Cortex of kidney (tissue), 1 donor: ENCODE measurements at places on chromosomes 3 and 15.

DNA sequence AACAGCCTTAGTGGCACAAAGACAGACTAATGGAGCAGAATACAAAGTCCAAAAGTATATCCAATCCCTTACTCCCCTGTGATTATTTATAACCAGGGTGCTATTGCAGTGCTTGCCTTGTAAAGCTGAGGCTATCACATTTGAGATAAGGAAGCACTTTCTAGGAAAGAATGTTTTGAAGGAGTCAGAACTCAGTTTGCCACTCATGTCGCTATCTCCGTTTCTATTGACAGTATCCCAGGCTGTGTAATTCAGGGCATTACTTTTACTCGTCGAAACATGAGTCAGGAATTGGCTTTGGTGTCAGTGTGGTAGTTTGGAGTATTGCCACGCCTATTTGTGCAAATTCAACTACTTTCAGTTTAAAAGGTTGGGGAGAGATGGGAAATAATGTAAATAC is 78.4 kb downstream of the FBXL2 start:
- DNase-seq = no peak

GRCh38 chr3:186843039-186843432 is 526 bp downstream of the ADIPOQ start:
- no peak for DNase-seq

GRCh38 chr15:39657668-39658067 is 76.8 kb downstream of the THBS1 start:
- no peak for DNase-seq

DNA sequence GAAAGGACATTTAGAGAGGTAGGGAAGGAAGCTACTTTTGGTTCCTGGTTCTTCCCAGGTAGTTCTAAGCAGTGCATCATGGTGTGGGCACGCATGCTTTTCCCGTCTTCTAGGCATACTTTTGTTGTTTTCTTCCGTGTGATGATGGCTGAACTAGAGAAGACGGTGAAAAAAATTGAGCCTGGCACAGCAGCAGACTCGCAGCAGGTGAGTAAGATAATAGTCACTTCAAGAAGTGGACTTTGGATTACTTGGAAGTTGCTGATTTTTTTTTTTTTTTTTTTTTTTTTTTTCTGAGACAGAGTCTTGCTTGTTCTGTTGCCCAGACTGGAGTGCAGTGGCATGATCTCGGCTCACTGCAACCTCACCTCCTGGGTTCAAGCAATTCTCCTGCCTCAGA is 17.9 kb downstream of the FANCD2OS start:
- DNase-seq = no peak

DNA sequence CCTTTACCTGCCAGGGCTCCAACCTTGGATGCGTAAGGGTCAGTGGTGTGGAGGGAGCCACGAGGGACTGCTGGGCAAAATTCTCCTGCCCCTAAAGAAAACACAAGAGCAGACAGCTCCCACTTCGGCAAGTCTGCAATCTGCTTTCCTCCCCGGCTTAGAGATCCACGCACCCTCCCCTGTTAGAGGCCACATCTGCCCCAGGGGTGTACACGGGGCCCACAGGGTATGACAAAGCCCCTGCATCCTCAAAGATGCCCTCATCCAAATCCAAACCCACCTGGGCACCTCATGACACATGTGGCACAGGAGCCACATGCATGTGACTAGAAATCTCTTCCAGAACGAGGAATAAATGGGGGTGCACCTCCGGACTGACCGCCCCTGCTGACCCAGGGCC is 25.5 kb downstream of the ZXDC start:
- no peak for DNase-seq

DNA sequence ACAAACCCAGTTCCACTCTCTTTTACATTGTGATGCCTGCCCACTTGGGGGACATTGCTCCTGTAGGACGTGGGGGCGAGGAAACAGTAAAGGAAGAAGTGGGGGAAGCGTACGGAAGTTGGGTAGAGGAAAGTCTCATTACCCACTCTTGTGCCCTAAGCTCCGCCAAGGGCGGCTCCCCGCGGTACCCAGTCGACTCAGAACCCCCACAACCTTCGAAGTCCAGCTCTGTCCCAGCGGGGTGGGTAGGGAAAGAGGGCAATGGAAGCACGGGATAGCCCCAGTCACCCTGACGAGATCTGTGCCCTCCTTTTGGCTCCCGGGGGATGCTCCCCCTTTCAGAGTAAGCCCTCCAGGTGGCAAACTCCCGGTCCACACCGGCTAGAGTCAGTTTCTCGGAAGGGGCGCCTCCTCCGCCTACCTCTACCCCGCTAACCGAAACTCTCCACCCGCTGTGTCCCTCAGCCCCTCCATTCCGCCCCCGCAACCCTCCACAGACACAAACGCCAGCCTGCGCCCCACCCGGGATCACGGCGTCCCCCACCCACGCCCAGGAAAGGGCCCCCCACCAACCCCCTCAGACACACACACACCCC is 527 bp downstream of the CSNK1G1 start:
- DNase-seq = no peak

- DNase-seq = no peak
Observed at GRCh38 chr3:11624704-11625375, 18.9 kb downstream of the VGLL4 start.

DNA sequence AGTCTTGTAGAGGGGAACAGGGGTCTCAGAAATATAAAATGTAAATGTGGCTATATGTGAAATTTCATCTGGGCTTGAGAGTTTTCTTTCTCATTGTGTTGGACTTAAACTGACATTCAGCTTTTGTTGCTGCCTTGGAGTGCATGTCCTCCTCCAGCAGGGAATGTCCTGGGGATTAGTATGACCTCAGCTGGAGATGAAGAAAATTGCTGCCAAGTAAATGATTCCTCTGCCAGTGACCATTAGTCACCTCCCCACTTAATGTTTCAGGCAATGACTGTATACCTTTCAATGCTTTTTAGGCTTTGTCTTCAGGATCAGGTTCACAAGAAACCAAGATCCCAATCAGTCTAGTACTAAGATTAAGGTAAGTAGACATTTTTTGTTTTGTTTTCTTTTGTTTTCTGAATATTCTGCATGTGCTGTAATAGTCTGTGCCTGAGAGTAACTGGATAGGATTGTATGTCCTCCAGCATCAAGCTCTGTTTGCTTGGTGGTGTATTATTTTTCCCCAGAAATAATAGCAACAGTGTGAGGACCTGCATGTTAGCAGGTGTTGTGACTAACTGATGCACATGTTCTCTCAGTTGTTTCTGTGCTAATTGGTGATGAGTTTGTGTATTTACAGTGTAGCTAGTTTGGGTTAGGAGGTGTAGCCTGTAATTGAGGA is 18.1 kb upstream of the SLC22A13 start:
- DNase-seq = no peak

DNA sequence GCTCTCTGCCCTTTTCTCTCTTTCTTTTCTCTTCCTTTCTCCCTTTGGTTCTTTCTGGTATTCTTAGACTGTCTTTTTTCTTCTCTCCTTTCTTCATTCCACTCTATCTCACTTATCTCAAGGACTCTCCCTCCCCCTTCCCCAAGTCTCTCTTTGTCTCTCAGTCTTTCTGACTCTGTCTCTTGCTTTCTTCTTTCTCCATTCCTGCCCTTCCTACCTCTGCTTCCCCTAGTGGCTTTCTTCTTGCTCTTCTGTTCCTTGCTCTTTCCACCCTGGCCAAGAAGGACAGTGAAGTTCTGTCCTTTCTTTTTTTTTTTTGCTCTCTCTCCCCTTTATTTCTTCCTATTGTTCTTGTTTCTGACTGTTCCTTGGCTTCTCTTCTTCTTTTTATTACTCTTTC is 22.3 kb upstream of the RPL39L start:
- DNase-seq = no peak

DNA sequence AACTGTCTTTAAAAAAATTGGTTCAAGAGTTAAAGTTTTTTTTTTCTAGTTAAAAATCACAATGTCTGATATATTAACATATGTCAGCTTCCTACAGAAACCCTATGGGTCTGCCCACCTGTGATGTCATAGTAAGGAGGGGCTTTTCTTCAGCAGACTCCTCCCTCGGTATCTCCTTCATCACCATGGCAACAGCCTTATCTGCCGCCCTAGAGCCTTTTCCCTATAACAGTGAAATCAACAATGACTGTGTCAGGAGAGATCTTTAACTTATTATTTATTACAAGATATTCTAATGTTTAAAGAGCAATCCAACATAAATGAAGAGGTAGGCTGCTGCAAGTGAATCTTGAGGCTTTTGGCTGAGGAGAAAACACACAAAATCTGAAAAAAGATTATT is 138.7 kb downstream of the PEX5L start:
- no peak for DNase-seq

DNA sequence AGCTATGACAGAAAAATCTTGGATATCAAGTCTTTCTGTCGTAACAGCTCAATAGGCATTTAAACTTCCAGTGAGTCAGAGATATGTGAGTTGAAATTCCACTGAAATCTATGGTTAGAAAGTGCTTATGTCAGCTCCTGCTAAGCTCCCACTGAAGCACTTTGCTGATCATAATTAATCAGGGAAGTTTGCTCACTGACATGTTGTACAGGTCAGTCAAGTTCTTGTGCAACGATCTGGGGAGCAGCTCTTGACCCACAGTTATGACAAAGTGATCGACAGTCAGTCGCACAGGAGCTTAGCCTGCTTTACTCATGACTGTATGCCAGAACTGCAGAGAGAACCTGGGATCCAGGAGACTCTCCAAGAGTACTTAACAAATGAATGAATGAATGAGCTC is 453.5 kb downstream of the SOX2 start:
- no peak for DNase-seq

DNA sequence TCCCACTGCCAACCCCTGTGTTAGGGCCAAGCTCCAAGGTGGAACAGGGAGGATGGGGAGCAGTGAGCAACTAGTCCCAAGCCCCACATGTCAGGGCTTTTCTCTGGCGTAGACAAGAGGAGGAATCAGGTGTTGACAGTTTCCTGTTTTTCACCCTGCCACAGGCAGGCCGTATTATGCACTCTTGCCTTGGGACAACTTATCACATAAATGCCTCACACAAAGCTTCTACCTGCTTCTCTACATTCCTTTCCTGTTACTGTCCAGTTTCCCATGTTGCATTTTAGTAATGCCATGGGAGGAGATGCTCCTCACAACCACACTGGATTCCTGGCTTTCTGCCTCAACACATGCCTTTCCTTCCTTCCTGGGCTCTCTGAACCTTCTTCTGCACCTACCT is 381.2 kb upstream of the ATP11B start:
- no peak for DNase-seq

DNA sequence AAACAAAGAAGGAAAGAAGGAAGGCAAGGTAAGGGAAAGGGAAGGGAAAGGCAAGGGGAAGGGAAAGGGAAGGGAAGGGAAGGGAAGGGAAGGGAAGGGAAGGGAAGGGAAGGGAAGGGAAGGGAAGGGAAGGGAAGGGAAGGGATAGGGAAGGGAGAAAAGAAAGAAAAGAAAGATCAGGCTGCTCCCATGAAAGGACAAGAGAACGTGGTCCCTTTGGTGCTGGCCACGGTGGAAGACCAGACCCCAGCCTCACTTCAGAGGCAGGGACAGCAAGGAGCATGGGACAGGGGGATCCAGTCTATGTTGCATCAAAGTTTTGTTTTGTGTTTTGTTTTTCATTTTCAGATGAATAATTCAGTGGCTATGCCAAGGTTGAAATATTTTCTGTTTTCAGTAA is 111.4 kb upstream of the IGF1R start:
- no peak for DNase-seq
